ENCODE measurements at places on chromosomes 13 and 19. TPM values are rescaled to one million over a fixed set of nuclear protein-coding genes. Genes with fewer than 3 reads are reported as not detected.

- no peak for DNase-seq
Measured at GRCh38 chr13:34730961-34731360, 211.1 kb upstream of the NBEA start.

- no peak for DNase-seq
Measured at GRCh38 chr13:47478985-47479384, 522.1 kb downstream of the SUCLA2 start.

DNA sequence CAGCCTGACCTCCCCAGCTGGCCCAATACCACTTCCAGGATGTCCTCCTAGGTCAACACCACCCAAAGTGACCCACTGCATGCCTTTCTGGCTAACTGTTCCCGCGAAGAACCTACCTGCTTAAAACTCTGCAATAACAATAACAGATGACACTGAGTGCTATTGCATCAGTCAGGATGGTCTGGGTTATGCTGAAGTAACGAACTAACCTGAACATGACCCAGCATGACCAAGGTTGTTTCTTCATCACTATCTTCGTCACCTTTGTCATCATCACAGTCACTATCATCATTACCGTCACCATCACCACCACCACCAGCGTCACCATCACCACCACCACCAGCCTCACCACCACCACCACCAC is 10.6 kb upstream of the FXYD3 start:
- DNase-seq: no peak

GRCh38 chr19:38650911-38651584 is 3.6 kb downstream of the ACTN4 start:
- peak; percentile 60 for DNase-seq

The SRRM5 gene
- total RNA-seq: not detected

The ZNF628 gene
- 0.28 TPM for total RNA-seq
